NCI-H748 treated with DMSO at 0.1 percent for 48 hours (cell line): ENCODE measurements at places on chromosomes 5 and 9.

- no peak for DNase-seq
These were observed 212.4 kb downstream of the MAPKAP1 start for GRCh38 chr9:125494653-125494915.

- no peak for DNase-seq
These were observed 49.2 kb downstream of the MRPL36 start for GRCh38 chr5:1750469-1750868.

GRCh38 chr9:126869368-126869767 is 8.9 kb downstream of the ZBTB34 start:
- DNase-seq: no peak

- DNase-seq: no peak
These were observed 564.7 kb downstream of the PDE4D start for GRCh38 chr5:59328709-59329296.

DNA sequence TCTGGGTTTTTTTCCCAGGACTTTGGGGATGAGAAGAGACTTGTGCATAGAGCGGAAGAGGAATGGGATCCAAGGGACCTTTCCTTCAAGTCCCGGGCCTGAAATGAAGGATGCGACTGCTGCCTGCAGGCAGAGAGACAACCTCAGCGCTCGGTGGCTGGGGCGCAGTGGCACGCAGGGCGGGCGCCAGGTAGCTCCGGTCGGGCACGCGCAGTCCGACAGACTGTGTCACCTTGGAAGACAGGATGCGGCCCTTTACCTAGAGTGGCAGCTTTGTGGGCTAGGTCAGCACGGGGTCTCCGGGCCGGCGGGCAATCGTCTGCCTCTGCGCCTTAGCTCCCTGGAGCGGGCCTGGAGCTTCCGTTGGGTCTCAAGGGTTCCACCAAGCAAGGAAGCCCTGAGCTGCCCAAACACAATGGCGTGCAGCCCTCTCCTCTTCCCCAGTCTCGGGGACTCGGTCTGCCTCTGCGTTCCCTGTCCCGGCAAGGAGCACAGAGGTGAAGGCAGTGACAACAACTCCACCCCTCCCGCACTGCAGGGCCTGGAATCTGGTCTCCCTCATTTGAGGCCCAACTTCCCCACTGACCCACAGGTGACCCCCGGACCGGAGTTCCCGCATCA is 6.0 kb downstream of the BARX1 start:
- DNase-seq: no peak

DNA sequence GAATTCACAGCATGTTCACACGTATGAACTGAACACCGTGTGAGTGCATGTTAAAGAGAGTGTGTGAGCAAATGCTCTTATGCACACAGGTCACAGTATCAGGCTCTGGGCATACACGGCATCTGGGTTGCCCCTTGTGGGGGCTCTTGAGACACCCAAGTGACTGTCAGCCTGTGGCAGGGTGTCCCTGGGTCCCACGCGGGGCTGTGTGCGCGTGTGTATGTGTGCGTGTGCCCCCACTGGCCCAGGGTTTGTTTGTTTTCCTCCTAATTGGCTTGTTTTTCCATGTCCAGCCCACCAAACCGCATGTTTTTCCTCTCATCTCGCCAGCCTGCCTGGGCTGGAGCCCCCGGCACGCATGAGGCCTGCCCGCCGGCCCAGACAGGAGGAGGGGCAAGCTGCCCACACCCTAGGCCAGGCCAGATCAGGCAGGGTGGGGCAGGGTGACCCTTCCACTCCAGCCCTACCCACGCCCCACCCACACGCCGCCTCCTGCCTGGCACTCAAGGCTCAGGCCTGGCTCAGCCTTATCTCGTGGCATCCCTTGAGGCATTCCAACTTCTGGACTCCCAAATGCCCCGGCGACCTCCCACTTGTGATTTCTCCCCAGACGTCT is 28.8 kb downstream of the CNTFR start:
- no peak for DNase-seq

DNA sequence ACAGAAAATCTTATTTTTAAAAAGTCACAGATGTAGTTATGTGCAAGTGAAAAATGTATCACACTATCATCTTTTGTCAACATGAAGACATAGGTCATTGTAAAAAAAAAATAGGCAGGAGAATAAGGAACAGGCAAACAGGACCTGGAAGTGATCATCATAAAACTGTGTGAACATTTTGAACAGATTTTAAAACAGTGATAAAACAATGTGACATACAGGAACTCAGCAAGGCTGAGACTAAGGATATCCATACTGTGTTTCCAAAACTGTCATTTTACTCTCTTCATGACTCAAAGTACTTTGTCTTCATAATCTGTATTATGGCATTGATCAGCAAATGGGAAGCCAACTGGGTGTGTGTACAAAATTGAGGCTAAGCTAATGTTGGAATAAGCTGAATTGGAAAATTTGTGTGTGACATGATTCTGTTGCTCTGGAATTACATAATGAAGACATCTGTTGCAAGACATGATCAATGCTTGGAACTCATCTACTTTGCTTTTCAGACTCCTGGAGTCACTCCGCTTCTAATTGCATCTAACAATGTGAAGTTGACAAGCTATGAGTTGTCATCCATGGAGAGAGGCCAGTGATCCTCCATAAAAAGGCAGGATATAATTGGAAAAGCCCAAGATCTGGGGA is 978.7 kb upstream of the NUDT12 start:
- no peak for DNase-seq

GRCh38 chr5:79750611-79751510 is 61.2 kb downstream of the CMYA5 start:
- no peak for DNase-seq

GRCh38 chr5:61159070-61159469 is 3.2 kb downstream of the SMIM15 start:
- DNase-seq: no peak

- DNase-seq: no peak
These were observed 111.7 kb upstream of the NEK6 start for GRCh38 chr9:124146031-124146561.

DNA sequence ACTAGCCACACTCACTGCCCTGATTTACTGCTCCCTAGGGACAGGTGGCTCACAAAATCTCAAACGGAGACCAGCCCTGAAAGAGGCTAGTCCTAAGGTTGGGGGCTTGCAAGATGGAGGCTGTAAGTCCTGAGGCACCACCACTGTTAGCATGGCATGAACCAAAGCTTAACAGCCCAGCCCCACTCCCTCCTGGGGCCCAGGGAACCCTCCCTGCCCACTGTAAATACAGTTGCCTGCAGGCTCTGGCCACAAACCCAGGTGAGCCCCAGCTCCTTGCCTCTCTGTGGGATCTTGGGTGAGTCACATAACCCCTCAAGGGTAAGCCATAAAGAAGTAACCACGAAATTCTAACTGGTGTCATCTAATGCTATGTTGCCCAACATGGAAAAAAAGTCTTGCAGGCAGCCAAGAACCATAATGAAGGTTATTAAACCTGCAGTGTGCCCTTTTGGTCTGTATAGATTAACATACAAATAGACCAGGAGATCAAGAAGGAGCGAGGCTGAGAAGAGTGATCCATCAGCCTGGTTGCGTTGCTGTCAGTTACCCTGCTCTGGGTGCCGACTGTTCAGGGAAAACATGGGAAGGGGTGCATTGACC is 1.7 kb upstream of the POMT1 start:
- DNase-seq: no peak

- DNase-seq: no peak
These were observed 4.9 kb downstream of the NACC2 start for GRCh38 chr9:136090056-136090735.

- no peak for DNase-seq
These were observed 161.2 kb upstream of the FSTL4 start for GRCh38 chr5:133773247-133774202.

- no peak for DNase-seq
These were observed 297.3 kb downstream of the NR3C1 start for GRCh38 chr5:143106174-143106573.

DNA sequence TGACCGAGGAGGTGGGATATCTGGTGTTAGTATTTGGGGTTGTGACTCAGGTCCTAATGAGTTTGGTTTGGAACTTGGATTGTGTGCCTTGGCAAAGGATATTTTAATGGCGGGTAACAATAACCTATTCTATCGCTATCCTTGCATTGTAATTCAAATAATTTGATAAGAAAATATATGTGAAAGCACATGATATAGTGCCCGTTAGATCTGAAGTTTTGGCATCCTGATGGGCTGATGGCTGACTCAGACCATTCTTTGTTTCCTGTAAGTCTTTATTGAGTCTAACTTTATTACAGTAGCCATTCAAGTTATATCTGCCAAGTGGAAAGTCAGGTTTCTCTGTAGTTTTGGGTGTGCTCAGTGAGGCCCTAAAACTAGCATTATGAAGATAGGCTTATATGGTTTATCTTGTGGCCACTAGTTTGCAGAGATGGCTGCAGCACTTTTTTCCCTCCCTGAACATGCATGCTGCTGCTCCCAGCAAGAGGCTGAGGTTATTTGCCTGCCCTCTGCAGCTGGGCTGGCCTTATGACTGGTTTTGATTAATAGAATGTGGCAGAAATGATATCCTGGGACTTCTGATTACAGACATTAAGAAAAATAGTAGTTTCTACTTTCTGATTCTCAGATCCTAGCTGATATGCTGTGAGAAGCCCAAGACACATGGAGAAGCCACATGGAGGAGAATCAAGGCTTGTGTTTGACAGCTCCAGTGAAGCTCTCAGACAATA is 46.6 kb downstream of the CFAP95 start:
- no peak for DNase-seq

DNA sequence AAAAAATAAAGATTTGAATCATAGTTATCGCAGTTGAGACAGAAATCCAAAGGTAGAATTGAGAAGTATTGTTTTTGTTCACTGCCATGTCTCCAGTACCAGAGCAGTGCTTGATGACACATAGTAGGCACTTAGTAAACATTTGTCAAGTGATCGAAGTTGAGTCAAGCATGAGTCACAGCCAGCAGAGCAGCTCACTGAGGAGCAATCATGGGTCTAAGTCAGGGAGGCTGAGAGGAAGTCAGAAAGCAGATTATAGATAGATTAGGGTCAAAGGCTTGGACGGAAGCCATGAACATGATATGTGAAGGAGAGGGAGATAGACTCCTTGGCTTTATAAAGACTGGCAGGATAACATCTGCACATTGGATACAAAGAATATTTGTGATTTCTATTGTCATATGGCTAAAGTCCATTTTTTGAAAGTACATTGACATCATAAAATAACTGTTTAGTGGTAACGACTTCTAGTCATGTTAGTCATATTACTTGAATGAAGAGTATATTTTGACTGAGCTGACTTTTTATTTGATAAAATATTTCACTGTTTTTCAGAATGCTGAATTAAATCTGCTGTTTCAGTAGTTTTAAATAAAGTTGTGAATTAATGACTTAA is 168.5 kb downstream of the RAB3C start:
- DNase-seq: no peak

GRCh38 chr9:112288029-112288428 is 45.4 kb downstream of the PTBP3 start:
- no peak for DNase-seq

DNA sequence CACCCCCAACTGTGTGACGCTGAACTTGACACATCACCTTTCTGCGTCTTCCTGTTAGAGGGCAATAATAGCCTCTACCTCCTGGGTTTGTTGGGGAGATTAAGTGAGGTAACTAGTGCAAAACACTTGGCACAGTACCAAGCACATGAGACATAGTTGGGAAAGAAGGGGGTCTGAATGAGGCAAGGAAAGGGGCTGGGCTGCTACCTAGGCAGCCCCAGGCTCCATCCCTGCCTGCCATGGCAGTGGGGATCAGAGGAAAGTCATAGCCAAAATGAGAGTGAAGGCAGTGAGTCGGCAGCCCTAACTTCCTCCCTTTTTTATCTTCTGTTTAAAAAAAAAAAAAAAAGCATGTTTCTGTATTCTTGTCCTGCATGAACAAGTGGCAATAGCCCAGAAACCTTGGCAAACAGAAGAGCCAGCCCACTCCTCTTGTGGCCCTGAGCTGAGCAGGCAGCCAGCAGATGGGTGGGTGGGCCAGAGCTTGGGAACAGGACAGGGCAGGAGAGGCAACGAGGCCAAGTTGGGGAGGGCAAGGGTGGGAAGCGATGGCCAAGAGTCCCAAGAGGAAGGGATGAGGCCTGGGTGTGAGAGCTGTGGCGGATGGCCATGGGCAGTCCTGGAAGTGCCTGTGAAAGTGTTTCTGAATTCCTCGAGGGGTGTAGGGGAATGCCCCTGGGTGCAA is 11.4 kb downstream of the CAMK2A start:
- DNase-seq: no peak

DNA sequence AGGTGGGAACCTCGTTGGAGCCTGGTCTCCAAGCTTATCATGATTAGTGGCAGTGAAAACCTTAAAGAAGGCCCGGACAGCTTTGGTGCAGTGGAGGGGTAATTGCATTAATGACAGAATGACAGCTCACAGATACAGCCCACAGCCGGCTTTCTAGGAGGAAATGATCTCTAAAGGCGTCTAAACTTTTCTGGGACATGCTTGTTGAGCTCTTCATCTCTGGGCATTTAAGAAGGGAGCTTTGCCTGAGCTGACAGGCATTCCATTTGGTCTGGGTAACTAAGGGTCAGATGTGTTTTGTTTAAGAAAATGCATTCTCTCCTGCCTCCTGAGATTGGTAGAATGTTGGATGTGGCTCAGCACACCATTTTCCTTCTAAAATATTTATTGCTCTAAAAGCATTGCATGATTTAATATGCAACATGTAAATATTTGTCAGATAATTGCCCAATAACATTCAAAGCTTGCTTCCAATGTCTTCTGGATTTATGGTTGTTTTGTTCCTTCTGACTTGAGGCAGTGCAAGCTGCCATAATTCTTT is 4.0 kb downstream of the ANKRD33B start:
- DNase-seq: no peak

GRCh38 chr9:114501796-114502682 is 3.2 kb downstream of the WHRN start:
- DNase-seq: no peak

DNA sequence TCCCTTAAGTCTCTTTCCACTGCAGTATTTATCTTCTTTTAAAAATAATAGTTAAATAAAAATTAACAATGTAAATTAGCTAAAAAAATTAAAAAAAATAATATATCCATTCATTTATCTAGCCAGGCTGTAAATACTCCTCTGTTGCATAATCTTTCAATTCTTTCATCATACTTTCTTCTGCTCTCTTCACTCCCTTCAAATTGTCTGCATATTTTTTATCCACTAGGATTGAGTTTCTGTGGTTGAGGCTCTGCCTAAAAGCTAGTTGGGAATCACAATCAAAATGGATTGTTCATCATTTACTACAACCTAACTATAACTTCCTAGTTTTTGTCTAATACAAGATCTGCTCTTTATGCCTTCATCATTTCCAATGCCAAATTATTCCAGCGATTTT is 182.2 kb downstream of the PDE4D start:
- no peak for DNase-seq

- DNase-seq: no peak
These were observed 117.4 kb downstream of the SLIT3 start for GRCh38 chr5:169183576-169183975.

GRCh38 chr5:142108432-142109330 is at the start of gene NDFIP1:
Gene NDFIP1 (plus strand): TSS chr5:142108779. CDS start chr5:142108975, 196 bp downstream.
- peak; percentile 50 for DNase-seq

GRCh38 chr5:146079695-146080373 is 25.5 kb downstream of the PLAC8L1 start:
- DNase-seq: no peak
